ENCODE measurements at places on chromosomes 6 and 20.

GRCh38 chr20:16123623-16124022 lies 449.6 kb downstream of the KIF16B start:
- no peak for DNase-seq

DNA sequence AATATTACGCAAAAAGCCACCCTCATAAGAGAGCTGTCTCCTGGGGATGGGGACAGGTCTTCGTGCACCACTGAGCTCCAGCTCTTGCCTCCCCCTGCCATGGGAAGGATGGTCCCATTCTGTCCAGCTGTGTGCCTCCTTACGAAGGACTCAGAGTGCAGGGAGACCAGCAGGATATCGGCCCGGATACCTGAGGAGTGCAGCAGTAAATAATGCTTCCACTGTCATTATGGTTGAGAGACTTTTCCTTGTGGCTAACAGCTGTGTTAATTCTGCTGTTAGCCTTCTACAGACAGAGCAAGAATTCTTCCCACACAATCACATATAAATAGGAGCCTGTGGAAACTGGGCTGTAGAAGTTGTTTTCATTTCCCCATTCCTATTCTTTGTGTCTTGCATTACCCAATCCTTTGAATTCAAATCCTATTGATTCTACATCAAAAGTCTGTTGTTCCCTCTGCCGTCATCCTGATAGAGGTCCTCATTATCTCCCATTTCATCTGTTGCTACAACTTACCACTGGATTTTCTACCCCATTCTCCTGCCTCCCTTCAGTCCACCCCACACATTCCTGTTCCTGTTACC lies 364.6 kb upstream of the SOX4 start:
- no peak for DNase-seq

DNA sequence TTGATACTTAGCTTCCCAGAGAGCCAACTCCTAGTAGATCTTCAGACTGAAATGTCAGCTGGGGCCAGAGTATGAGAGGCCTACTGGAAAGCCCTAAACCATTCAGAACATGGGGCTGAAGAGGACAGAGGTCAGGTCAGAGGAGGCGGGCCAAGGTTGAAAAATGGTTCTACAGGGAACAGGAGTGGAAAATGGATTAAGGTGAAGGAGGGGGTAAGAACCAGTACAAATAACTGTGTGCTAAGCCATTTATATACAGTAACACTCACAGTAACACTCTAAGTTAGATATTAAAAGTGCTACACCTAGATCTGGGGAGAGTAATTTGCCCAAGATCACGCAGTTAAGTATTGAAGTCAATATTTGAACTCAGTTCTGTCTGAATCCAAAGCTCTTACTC lies 313.2 kb upstream of the MAP3K7 start:
- no peak for DNase-seq

GRCh38 chr6:134517145-134517658 lies 199.3 kb upstream of the SGK1 start:
- DNase-seq: peak; percentile 80

DNA sequence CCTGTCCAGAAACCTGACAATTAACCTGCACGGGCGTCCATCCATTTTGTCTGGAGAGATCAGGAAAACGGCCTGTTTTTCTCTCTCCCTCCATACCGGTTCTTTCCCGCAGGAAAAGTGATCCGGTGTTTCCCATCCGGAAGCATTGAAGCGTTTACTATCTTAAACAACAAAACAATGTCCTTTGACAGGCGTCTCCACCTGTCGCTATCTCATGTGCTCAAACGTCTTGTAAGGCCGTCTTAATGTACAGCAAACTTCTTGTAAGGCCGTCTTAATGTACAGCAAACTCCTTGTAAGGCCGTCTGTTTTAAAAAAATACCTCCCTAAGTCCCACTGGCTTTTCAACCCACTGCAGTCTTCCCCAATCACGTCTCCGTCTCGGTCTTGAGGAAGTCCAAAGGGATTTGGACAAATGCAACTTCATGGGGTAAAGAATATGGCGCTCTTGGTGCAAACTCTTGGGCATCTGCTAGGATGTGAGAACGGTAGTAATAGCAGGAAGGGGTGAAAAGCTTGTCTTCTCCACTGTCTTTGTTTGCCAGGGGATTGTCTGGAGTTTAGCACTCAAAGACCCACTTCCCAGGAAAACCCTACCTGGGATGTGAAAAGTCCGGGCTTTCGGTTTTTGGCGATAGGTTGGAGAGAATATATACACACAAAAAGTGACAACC lies 29.9 kb upstream of the TRIM27 start:
- DNase-seq: peak; percentile 42

DNA sequence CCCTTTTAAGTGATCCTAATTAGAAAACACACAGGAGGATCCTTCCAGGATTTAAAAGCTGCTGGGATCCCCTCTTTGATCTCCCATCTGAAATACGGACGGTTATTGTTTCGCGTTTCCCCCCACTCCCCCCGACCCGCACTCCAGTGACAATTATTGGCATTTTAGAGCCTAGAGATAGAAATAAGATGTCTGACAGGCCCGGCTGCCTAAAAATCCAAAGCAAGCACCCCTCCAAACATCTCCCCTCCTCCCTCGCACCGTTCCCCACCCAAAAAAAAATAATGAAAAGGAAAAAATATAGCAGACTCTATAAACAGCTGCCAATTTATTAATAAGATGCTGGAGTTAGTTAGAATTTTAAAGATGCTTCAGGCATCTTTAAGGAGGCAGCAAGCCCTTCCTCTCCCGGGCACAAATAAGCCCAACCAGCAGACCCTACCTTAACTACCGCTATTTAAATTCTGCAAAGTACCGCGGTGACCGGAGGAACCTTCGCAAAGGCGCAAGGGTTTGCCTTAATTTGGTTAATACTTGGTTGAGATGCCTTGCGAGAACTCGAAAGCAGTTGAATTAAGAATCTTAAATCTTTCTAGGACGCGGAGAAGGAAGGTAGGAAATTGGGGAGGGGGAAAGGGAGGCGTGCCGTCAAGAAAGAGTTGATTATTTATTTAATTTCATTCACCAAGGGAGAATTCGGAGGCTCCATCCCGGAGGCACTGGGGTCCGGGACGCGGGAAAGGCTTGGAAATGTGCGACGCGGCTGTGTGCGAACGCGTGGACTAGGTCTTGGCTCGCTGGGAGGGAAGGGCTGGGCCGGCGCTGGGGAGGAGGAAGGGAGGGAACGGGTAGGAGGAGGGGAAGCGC lies 1.5 kb upstream of the ISM1 start:
- no peak for DNase-seq

DNA sequence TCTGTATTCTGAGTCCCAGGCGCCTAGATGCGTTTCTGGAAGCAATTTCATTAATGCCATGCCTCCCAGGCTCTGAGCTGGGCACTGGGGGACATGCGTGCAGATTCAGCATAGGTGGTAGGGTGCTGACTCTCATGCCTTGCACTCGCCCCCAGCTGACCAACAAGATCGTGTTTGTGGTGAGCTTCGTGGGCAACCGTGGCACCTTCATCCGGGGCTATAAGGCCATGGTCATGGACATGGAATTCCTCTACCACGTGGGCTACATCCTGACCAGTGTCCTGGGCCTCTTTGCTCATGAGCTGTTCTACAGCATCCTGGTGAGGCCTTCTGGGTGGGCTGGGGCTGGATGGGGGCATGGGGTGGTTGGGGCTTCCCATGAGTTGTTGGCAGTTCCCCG lies 21.6 kb downstream of the UQCC2 start:
- peak; percentile 63 for DNase-seq

GRCh38 chr20:31497838-31498540 lies 16.3 kb upstream of the HM13 start:
- peak; percentile 28 for DNase-seq

DNA sequence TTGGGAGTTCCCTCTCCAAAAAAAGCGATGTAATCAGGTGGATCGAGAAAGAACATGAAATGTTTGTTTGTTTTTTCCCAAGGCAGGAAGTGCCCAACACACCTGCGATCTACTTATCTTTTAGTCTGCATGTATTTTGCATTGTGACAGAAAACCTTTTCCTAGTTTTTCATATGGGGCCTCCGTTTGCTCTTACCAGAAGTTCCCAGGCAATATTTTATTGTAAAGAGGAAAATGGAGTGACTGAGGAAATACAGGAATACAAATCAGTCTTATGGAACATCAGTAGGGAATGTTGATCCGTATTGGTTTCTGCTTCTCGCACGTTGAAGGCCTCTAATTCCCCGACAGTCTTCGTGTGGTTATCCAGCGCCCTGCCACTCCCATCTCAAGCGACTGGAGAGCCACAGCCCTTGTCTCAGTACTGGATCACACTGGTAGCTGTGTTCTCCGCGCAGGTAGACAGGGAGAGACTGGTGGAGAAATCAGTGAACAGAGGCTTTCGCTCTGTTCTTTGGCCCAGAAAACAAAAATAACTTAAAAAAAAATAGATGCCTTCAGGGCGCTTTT lies 107.4 kb downstream of the TRIM27 start:
- no peak for DNase-seq

DNA sequence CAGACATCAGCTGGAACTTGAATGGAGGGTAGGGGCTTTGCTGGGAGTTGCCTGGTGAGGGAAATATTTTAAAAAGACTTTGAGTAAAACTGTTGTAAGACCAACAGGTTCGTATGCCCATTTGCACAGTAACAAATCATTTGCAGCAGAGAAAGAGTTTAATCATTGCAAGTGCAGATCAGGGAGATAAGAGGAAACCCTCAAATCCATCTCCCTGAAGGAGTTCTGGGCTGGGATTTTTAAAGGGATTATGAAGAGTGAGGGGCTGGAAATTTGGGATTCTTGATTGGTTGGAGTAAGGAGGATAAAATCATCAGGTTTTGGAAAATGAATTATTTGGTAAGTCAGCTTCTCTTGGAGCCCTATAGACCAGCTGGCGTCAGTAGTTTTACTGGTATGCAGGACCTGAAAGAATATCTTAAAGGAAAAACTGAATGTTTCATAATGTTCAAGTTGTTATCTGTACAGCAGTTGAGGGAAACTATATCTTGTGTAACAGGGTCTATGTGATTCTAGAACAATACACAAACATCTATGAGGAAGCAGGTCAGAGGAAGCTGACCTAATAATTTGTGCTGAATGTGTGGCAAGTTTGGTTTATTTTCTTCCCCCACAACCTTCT lies 295.5 kb downstream of the PLCB1 start:
- no peak for DNase-seq

DNA sequence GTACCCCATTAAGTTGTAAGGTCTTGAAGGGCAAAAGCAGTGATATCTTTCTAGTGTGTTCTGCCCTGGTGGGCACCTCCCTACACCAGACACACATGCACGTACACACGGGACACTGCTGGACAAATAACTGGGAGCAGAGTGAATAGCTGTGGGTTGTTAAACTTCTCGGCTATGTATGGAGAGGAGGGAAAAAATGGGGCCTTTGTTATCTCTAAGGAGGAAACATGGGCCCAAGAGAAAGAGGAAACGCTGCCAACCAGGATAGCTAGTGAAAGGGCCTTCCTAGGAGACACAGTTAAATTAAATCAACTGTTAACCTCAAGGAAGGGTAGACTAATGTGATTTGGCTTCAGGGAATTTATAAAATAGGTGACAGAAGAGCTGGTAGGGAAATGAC lies 169.7 kb downstream of the MYLK4 start:
- no peak for DNase-seq

DNA sequence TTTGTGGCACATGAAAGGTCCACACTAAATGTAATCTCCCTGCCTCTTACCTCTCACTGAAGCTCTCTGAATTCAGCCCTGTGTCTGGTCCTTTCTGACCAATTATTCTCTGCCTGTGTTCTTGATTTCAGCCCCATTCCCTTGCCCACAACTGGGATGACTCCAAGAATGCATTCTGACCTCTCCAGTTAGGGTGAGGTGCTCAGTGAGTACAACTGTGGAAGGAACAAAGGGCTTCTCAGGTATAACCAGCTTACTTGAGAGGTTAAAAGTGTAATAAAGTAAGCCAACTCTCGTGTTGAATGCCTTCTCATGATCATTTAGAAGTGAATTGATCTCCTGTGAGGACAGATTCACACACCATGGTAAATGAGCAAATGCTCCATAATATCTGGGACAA lies 88.1 kb downstream of the GCLC start:
- no peak for DNase-seq

DNA sequence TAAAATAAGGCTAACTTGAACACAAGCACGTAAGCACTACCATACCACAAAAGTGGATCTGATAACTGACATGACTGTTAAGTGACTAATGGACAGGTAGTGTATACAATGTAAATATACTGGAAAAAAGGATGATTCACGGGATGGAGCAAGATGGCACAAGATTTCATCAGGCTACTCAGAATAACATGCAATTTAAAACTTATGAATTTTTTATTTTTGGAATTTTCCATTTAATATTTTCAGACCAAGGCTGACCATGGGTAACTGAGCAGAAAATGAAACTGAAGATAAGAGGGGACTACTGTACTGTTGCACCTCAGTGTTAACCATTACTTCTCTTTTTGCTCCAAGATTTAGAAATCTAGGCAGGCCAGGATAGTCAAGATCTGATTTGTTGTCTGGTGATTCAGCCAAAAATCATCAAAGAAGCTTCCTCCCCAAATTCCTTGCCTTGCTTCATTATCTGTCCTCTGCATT lies 45.4 kb downstream of the TPBG start:
- peak; percentile 96 for DNase-seq

DNA sequence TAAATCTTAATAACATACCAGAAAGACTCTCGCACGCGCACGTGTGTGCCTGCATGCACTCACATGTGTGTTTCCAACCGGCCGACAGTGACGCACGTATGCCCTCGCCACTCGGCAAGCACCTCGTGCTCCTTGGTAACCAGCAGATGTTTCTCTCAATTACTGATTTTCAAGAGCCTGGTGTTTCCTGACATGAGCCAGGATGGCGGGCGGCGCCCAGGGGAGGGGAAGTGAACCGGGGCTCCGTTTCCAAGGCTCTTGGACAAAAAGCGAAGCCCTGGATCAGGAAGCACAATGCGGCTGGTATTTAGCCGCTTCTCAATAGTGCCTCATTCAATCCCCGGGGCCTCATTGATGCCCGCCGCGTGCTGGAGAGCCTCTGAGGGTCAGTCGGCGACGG lies 37.7 kb downstream of the PMEPA1 start:
- DNase-seq: no peak

- peak; percentile 57 for DNase-seq
Observed at GRCh38 chr20:8218861-8219260, 86.8 kb downstream of the PLCB1 start.

GRCh38 chr6:81749707-81750106 lies 2.8 kb downstream of the TENT5A start:
- DNase-seq: no peak

- DNase-seq: peak; percentile 83
Observed at GRCh38 chr6:1597924-1598323, 11.8 kb upstream of the FOXC1 start.

- DNase-seq: no peak
Observed at GRCh38 chr20:19056909-19057308, 155.5 kb upstream of the SLC24A3 start.

GRCh38 chr6:136950436-136951126 lies 28.5 kb downstream of the SLC35D3 start:
- DNase-seq: peak; percentile 10

- no peak for DNase-seq
Observed at GRCh38 chr6:29941916-29942274, 437 bp upstream of the HLA-A start.

DNA sequence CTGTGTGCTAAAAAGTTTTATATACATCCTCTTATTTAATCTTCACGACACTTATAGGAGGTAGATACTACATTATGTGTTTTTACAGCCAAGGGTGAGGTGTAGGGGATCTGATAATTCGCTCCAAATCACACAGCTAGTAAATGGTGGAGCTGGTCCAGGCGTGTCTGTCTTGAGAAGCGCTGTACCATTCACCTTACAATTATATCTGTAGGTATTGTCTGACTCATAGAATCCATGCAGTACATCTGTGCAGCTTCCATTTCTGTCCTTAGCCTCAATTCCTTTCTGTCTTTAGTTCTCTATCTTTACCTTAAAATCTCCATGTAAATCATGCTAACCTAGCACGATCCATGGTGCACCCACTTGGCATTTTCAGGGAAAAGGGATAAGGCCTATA lies 120.7 kb downstream of the CARMIL1 start:
- no peak for DNase-seq

All from ELR (cell line).